ENCODE measurements at places on chromosomes 1 and 21. TPM values are rescaled to one million over a fixed set of nuclear protein-coding genes. Genes with fewer than 3 reads are reported as not detected.

DNA sequence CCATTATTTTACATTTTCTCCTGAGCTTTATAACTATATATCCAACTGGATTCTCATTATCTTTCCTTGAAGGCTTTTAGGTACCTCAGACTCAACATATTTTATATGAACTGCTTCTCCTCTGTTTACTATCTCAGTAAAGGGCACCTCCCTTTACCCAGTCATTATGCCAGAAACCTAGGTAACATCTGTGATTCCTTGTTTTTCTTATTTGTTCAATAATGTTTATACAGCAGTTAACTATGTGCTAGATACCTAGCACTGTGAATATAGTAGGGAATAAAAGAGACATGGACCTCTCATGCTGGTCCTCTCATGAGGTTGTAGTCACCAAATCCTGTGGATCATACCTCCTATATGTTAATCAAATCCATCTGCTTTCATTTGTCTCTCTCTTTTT is 25.6 kb downstream of the PPP1R12B start:
- DNase-seq = no peak

PAQR7 gene
- polyA plus RNA-seq = 5.4 TPM

RHD gene
- not detected for polyA plus RNA-seq

DNA sequence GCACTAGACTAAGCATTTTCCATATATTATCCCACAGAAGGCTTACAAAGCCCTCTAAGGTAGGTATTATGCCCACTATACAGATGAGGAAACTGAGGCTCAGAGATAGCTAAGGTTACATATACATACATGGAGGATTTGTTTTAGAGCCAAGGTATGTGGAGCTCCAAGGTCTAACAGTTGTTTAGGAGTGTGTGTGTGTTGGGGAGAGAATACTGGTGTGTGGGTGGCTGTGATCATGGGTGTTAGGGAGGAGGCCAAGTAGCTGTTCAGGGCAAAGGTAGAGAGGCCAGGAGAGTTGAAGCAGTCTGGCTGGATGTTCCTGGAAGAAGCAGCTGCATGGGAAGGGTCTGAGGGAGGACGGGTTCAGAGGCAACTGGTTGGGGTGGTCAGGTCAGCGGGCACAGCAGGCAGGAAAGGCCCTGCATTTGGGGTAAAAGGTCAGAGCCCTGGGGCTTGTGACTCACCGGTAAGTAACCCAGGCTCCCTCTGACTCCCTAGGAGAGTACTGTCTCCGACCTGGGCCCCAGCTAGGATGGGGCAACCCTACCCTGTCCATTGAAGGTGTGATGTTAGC is 5.1 kb upstream of the LDLRAP1 start:
- DNase-seq = no peak

DNA sequence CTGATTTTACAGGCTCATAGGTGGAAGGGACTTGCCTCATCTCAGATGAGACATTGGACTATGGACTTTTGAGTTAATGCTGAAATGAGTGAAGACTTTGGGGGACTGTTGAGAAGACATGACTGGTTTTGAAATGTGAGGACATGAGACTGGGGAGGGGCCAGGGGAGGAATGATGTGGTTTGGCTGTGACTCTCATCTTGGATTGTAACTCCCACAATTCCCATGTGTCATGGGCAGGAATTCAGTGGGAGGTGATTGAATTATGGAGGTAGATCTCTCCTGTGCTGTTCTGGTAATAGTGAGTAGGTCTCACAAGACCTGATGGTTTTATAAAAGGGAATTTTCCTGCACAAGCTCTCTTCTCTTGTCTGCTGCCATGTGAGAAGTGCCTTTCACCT is 20.8 kb downstream of the SCYL3 start:
- no peak for DNase-seq

GRCh38 chr1:74703386-74704182 is 29.3 kb downstream of the CRYZ start:
- DNase-seq = no peak
